Hindlimb muscle (tissue), 1 donor: ENCODE measurements at places on chromosomes 3 and 15. TPM values are rescaled to one million over a fixed set of nuclear protein-coding genes. Genes with fewer than 3 reads are reported as not detected.

- no peak for DNase-seq
These were observed 15.4 kb downstream of the CCDC54 start for GRCh38 chr3:107392549-107393165.

- DNase-seq = no peak
These were observed 75.0 kb downstream of the PEX5L start for GRCh38 chr3:179961703-179962078.

DNA sequence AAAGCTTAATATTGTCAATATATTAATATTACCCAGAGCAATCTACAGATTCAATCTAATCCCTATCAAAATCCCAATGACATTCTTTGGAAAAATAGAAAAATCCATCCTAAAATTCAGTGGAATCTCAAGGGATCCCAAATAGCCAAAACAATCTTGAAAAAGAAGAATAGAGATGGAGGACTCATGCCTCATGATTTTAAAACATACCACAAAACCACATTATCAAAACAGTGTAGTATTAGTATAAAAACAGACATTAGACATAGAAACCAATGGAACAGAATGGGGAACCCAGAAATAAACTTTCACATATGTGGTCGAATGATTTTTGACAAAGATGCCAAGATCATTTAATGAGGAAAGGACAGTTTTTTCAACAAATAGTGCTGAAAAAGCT is 14.6 kb downstream of the NEK4 start:
- no peak for DNase-seq

Gene TNFAIP8L3
- 1.5 TPM for polyA plus RNA-seq

DNA sequence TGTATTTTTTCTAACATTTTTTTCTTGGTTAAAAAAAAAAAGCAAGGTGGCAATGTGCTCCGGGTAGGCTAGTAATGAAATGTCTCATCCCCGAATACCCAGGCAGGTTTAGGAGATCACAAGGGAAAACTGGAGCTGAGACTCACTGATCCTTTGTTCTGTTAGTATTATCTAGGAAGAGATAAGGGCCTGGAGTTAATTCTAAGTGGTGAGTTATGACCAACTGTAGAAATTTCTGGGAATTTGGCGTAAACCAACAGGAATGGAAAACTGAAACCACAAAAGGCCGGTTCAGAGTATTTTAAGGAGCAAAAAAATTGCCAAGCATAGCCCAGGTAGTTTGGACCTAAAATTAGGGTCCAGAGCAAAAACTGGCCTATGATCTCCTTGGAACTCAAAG is 12.4 kb downstream of the PPM1M start:
- DNase-seq = no peak

GRCh38 chr3:61665987-61666386 is 104.6 kb downstream of the PTPRG start:
- no peak for DNase-seq

Gene SLCO3A1
- polyA plus RNA-seq = 5.1 TPM

DNA sequence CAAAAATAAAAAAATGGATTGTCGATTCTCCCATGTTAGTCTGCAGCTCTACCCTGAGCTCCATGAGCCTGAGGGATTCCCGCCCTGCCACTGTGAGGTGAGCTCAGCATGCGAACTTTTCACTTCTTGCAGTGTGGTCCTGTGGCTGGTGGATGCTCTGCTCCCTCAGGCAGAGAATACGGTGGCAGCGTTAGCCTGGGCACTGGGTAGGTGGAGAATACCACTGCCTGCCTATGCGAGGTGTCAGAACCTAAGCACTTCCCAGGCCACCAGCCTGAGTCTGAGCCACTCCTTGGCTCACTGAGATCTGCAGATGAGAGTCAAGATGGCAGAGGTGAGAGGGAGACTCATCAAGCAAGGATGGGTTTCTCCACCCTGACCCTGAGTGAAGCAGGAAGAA is 70.1 kb downstream of the ITGB5 start:
- no peak for DNase-seq

Gene GPR62
- polyA plus RNA-seq = 0.67 TPM
